Effector memory CD8-positive, alpha-beta T cell (primary cell): ENCODE measurements at places on chromosomes 13 and 19.

DNA sequence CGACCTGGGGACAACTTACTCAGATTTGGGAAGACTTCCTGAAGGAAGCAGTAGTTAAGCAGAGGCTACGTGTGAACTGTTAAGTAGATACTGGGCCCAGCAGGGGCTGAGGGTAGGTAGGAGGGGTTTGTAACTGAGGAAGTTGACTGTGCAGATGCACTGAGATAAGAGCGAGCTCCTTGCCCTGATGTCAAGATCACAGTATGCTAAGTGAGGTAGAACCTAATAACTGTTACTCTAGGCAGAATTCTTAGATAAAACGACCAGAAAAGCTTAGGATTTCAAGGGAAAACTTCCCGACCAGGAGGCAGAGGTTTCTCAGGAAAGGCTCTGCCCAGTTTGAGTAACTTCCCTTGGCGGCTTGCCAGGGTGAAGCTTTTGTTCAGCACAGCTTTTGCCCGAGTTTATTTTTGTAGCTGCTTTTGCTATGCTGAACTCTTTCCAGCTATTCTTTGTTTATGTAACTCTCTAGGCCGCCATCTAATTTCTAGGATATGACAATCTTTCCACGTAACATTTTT is 632.1 kb downstream of the DIAPH3 start:
- DNase-seq = no peak

GRCh38 chr19:50189331-50189730 is 14.1 kb upstream of the MYH14 start:
- DNase-seq = no peak

DNA sequence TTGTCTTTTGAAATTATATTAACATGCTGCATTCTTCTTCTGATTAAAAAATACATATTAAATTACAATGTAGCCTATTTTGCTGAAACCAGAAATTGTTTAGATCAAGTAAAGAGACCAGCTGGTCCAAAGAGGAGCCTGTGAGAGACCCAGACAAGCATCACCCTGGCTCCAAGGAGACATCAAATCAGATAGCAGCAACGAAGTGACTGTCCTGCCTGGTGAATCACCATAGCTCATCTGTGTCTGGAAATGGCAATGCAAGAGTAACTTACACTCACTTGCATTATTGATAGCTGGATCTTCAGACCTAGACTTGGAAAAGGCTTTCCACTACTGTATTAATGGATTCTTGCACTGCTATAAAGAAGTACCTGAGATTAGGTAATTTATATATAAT is 169.1 kb downstream of the KCTD12 start:
- DNase-seq = no peak

DNA sequence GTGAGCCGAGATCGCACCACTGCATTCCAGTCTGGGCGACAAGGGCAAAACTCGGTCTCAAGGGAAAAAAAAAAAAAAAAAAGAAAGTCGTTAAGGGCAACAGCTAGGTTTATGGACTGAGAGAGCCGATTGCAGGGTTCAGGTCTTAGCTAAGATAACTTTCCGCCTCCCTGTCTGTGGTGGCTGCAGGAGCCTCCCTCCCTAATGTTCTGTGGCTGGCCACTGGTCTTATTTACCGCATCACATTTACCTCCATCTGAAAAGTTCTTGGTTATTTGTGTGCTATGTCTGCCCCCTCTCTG is 722 bp upstream of the CRTC1 start:
- no peak for DNase-seq

DNA sequence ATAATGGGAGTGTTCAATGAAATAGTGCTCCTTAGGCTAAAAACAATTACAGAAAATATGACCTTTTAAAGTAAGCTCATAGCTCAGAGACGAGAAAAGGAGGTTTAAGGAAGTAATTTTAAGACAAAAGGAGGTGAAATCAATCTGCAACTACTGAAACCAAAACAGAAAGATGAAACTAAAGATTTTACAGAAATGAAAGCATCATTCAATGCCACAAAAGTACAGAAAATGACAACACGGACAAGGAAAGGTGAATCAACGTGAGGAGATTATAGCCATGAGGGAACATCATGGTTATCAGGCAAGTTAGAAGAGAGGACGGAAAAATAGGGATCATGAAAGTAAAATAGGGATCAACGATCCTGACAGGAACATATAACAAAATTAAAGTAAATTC is 745.2 kb downstream of the PCDH17 start:
- DNase-seq = no peak

- no peak for DNase-seq
Measured at GRCh38 chr13:38700051-38700450, 13.2 kb downstream of the FREM2 start.

DNA sequence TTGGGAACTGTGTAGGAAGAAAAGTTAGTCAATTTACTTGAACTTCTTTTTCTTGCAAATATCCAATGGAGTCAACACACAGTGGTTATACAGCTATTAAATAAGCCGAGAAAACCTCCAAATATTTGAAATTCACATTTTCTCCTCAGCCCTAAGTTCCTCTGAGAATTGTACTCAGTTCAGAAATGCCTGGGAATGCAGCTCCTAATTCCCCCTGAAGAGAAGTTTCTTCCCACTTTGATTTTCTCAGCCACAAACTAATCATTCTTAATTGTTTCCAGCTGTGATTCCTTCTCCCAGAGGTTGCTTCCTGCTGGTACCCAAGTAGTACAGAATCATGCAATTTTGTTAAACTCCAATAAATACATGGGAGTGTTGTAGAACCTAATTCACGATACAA is 246.1 kb upstream of the MIR17HG start:
- DNase-seq = no peak

DNA sequence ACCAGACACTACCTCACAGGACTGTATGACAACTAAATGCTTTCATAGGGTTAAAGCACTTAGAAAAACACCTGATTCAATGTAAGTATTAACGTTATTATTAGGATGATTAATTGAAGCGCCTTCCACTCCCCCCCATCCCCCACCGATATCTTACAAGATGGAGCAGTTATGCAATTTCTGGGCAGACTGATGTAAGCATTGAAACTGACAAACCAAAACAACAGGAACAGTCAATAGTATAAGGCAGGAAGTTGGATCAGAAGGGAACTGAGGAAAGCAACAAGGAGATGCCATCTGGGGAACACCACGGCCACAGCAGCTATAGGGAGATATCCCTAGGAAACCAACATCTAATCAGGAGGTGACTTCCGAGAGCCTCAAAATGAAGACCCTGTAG is 3.8 kb downstream of the LCP1 start:
- no peak for DNase-seq

GRCh38 chr19:38389101-38389925 is 816 bp downstream of the SPRED3 start:
- no peak for DNase-seq

DNA sequence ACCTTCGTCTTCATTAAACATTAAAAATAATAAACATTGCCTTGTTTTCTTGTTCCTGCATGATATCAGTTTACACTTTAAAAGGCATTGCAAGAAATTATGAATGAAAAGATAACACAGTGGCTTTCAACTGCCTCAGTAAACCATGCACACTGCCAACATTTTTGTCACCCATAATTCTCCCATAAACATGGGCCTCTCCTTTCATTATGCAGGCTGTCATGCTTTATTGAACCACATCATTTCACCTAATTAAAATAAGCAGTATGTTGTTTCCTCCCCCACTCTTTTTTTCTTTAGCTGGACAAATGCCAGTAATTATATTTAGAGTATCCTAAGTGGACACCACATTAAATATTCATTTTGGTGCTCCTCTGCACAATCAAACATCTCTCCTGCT is 1566.5 kb upstream of the SLC10A2 start:
- no peak for DNase-seq

- DNase-seq = no peak
Measured at GRCh38 chr13:109110159-109110558, 480.7 kb downstream of the MYO16 start.

DNA sequence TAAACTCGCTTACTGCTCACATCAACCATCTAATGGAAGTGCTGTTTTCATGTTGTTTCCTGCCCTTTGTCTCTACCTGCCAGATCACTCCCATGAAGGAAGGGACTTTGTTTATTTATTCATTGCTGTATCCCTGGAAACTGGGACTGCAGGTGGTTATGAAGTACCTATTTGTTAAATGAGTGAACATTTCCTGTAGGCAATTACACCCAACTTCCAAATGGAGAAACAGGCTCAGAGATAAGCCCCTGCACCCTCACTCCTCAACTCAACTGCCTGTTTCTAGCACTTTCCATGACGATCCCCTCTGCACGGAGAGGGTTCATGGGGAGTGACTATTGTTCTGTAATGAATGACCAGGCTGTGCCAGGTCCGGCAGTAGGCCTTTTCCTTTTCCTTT is 1.9 kb upstream of the SELENOW start:
- DNase-seq = no peak

- DNase-seq = peak; percentile 62
Measured at GRCh38 chr13:24220086-24220703, 59.7 kb downstream of the SPATA13 start.

- DNase-seq = no peak
Measured at GRCh38 chr19:17209126-17210036, 5.8 kb upstream of the USE1 start.

- no peak for DNase-seq
Measured at GRCh38 chr13:95298169-95298965, 2.9 kb downstream of the ABCC4 start.

GRCh38 chr13:31278869-31279268 is 79.1 kb downstream of the B3GLCT start:
- DNase-seq = no peak

DNA sequence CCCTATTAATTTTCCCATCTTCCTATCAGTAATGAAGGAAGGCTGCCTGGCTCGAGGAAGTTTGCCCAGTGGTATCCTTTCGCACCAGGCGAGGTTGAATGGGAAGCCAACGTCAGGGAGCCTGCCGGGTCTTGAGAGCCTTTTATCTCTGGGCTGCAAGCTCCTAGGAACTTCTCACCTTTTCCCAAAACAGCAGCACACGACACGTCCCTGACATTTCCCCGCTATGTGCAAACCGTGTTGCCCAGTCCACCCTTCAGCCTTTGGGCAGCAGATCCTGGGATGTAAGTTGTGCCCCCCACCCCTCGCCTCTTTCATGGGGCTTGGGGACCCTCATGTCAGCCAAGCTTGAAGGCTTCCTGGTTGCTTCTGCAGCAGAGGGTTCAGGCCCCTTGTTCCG is 179.1 kb downstream of the ZNF536 start:
- DNase-seq = no peak

DNA sequence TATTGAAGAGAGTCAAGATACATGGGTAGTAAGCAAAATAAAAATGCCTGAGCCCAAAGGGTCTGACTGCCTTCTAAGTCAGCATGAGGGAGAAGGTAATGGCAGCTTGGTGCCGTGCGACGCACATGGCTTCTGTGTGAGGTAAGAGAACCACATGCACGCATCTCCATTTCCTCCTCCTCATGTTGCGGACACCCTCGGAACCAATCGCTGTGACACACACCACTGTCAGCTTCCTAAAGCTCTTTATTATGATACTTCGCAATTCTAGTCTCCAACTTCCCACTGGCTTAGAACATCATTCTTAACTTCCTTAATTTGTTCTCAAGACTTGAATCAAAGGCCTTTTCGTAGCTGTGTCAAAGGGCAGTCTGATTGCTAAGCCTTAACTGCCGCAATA is 170.1 kb downstream of the OXGR1 start:
- no peak for DNase-seq

GRCh38 chr19:45361608-45362007 is 8.8 kb downstream of the ERCC2 start:
- no peak for DNase-seq

- DNase-seq = no peak
Measured at GRCh38 chr13:111289251-111289650, 31.2 kb upstream of the TEX29 start.

GRCh38 chr19:4051175-4052101 is 15.3 kb downstream of the ZBTB7A start:
- no peak for DNase-seq

- no peak for DNase-seq
Measured at GRCh38 chr13:98026457-98026857, 73.0 kb downstream of the IPO5 start.

- no peak for DNase-seq
Measured at GRCh38 chr19:20423381-20424197, 142.0 kb downstream of the ZNF737 start.
